CD4-positive, alpha-beta T cell (primary cell): ENCODE measurements at places on chromosomes 3 and 15.

GRCh38 chr3:129461461-129462146 lies 21.6 kb downstream of the IFT122 start:
- H3K27ac ChIP-seq, result no peak overlapping the region
- no peaks in the 10 kb centered on the region for H3K27me3 ChIP-seq
- H3K4me3 ChIP-seq, result no peak overlapping the region
- H3K4me1 ChIP-seq, result no peaks in the 10 kb centered on the region
- H3K36me3 ChIP-seq, result peaks cover 10% of the 10 kb centered on the region

DNA sequence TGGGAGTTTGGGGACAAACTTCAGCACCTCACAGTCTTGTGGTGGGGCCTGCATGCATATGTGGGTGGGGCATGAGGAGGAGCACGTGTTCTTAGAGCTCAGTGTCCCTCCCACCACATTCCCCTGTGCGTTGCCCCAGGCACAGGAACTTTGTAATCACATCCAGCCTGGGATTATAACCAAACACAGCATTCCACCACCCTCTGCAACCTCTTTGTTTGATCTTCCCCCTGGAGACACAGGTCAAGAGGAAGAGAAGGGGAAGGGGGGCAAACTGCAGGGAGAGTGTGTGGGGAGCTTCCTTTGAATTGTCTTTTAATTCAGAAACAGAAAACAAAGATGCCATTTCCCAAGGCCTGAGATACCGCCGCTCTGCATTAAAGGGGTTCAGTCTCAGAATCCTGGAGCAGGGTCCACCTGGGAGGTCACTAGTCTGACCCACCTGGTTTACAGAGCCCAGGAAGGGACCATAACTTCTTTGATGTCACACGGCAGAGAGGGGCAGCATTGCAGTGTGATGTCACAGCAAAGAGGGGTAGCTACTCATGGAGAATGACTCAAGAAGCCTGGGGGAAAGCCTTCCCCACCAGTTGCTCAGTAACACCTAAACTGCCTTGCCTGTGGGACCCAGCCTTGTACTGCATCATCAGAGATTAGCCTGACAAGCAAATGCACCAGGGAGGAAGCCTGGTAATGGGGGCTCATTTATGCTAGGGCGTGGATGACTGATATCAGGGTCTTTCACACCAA lies 106.3 kb upstream of the RNU6-1 start:
- DNase-seq, result no peak
- H3K27me3 ChIP-seq, result peaks cover 7% of the 10 kb centered on the region
- peaks cover 6% of the 10 kb centered on the region for H3K4me1 ChIP-seq
- H3K36me3 ChIP-seq, result no peaks in the 10 kb centered on the region
- H3K4me3 ChIP-seq, result no peak overlapping the region

- DNase-seq, result peak; percentile 49
- no peaks in the 10 kb centered on the region for H3K27me3 ChIP-seq
- peak overlapping the region; percentile 96 for H3K27ac ChIP-seq
- H3K36me3 ChIP-seq, result no peaks in the 10 kb centered on the region
- peak overlapping the region; percentile 79 for H3K4me3 ChIP-seq
Observed at GRCh38 chr3:108590460-108590859, 938 bp downstream of the DZIP3 start.

DNA sequence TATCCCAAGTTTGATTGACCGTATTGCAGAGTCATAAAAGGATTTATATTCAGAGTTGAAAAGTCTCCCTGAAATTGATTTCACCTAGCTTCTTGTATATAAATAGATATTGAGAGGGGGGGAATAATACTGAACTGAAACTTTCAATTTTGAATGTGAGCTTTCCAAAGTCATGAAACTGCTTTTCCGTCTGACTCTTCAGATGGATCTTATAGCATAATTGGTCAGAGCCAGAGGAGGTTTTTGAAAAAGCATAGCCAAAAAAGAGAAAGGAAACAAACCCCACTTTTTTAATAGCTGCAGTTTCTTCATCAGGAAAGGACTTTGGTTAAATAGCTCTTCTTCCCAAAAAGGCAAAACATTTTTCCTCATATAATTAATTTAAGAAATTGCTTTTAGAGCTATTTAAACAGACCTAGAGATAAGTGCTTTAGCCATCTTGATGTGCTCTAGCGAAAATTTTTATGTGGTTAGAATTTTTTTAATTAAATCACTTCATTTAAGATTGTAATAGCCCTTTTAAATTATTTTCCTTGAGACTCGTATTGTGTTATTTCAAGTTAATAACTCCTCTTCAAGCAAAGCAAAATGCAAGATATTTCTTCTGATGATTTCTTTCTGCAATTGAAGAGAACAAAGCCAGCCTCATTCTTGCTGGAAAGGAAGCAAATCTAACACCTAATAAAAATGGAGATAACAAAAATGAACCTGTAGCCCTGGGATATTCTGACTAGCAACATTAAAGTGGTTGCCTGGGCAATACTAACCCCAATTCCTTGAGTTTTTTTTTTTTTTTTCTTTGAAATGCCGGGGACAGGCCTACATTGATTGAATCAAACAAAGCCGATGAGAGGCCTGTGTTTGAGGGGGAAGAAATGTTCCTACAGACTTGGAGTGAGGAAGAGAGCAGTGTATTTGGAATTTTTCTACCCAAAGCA lies 173.6 kb downstream of the PTPRG start:
- H3K4me3 ChIP-seq, result no peak overlapping the region
- H3K36me3 ChIP-seq, result no peaks in the 10 kb centered on the region
- H3K4me1 ChIP-seq, result no peaks in the 10 kb centered on the region
- no peaks in the 10 kb centered on the region for H3K27me3 ChIP-seq

- no peak overlapping the region for H3K27ac ChIP-seq
- no peak for DNase-seq
- no peaks in the 10 kb centered on the region for H3K4me1 ChIP-seq
- no peaks in the 10 kb centered on the region for H3K36me3 ChIP-seq
Observed at GRCh38 chr3:40586901-40587300, 62.1 kb downstream of the ZNF621 start.

- no peaks in the 10 kb centered on the region for H3K36me3 ChIP-seq
- H3K27ac ChIP-seq, result no peak overlapping the region
- H3K4me1 ChIP-seq, result peaks cover 22% of the 10 kb centered on the region
- no peaks in the 10 kb centered on the region for H3K27me3 ChIP-seq
- DNase-seq, result no peak
Observed at GRCh38 chr3:47515864-47516319, 2.4 kb upstream of the ELP6 start.

- peaks cover 11% of the 10 kb centered on the region for H3K36me3 ChIP-seq
- H3K27me3 ChIP-seq, result no peaks in the 10 kb centered on the region
- H3K4me3 ChIP-seq, result peak overlapping the region; percentile 74
Observed at GRCh38 chr15:66356077-66356358, 467 bp downstream of the TIPIN start.

GRCh38 chr3:37739579-37740290 lies 121.9 kb upstream of the CTDSPL start:
- H3K4me1 ChIP-seq, result no peaks in the 10 kb centered on the region
- H3K36me3 ChIP-seq, result no peaks in the 10 kb centered on the region
- H3K4me3 ChIP-seq, result no peak overlapping the region
- H3K27me3 ChIP-seq, result no peaks in the 10 kb centered on the region
- no peak overlapping the region for H3K27ac ChIP-seq

GRCh38 chr15:76514282-76514681 lies 177.7 kb downstream of the ISL2 start:
- no peaks in the 10 kb centered on the region for H3K27me3 ChIP-seq
- no peak overlapping the region for H3K27ac ChIP-seq
- no peak overlapping the region for H3K4me3 ChIP-seq
- no peaks in the 10 kb centered on the region for H3K36me3 ChIP-seq
- no peak for DNase-seq

- H3K36me3 ChIP-seq, result no peaks in the 10 kb centered on the region
- H3K4me3 ChIP-seq, result no peak overlapping the region
- DNase-seq, result no peak
- no peaks in the 10 kb centered on the region for H3K27me3 ChIP-seq
- H3K4me1 ChIP-seq, result no peaks in the 10 kb centered on the region
Observed at GRCh38 chr3:108552267-108553159, 36.7 kb downstream of the CIP2A start.

- no peaks in the 10 kb centered on the region for H3K27me3 ChIP-seq
- peak overlapping the region; percentile 80 for H3K4me3 ChIP-seq
- no peak overlapping the region for H3K27ac ChIP-seq
- H3K4me1 ChIP-seq, result peaks cover 23% of the 10 kb centered on the region
Observed at GRCh38 chr15:88913850-88914169, 631 bp upstream of the MFGE8 start.

DNA sequence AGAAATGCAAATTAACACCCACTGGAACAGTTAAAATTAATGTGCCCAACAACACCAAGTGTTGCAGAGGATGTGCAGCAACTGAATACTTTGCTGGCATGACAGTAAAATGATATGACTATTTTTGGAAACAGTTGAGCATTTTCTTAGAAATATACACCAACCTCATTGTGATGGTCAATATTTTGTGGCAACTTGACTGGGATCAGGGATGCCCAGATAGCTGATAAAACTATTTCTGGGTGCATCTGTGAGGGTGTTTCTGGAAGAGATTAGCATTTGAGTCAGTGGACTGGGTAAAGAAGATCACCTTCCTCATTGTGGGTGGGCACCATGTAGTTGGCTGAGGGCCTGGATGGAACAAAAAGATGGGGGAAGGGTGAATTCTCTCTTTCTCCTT lies 57.9 kb downstream of the RPLP1 start:
- H3K4me1 ChIP-seq, result no peaks in the 10 kb centered on the region
- no peaks in the 10 kb centered on the region for H3K27me3 ChIP-seq
- H3K4me3 ChIP-seq, result no peak overlapping the region
- H3K27ac ChIP-seq, result no peak overlapping the region

DNA sequence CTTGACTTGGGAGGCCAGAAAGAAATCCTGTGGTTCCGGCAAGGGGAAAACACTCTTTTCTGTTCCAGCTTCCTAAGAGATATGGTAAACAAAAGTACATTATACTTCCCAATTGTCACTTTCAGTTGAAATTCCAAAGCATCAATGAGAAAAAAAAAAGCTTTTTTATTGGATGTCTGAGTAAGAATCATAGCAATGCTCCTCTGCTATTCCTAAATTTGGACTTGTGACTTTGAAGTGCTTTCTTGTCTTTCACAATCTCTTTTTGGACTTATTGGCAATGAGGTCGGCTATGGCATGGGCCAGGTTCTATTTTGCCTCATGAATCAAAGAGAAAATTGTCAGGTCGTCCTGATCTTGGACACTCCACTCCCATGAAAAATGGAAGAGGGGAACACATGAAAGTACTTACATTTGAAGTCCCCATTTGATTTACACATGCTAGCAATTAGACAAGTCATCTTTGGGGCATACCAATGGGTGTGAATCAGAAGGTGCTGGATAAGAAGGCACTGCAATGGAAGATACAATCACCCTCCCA lies 170.5 kb downstream of the GREM1 start:
- DNase-seq, result no peak
- no peaks in the 10 kb centered on the region for H3K36me3 ChIP-seq
- H3K27me3 ChIP-seq, result no peaks in the 10 kb centered on the region
- no peaks in the 10 kb centered on the region for H3K4me1 ChIP-seq

GRCh38 chr3:180421221-180421620 lies 180.7 kb upstream of the TTC14 start:
- no peaks in the 10 kb centered on the region for H3K4me1 ChIP-seq
- no peak overlapping the region for H3K27ac ChIP-seq
- no peaks in the 10 kb centered on the region for H3K27me3 ChIP-seq
- no peak for DNase-seq
- no peaks in the 10 kb centered on the region for H3K36me3 ChIP-seq
- no peak overlapping the region for H3K4me3 ChIP-seq

- H3K36me3 ChIP-seq, result peaks cover 3% of the 10 kb centered on the region
- H3K27me3 ChIP-seq, result no peaks in the 10 kb centered on the region
- H3K27ac ChIP-seq, result no peak overlapping the region
- DNase-seq, result peak; percentile 90
Observed at GRCh38 chr3:52220380-52221026, 4.9 kb downstream of the TLR9 start.

GRCh38 chr3:37766797-37767776 lies 94.6 kb upstream of the CTDSPL start:
- no peaks in the 10 kb centered on the region for H3K27me3 ChIP-seq
- no peak overlapping the region for H3K27ac ChIP-seq
- no peak overlapping the region for H3K4me3 ChIP-seq
- H3K36me3 ChIP-seq, result no peaks in the 10 kb centered on the region

GRCh38 chr15:69475769-69476358 lies 23.2 kb downstream of the RPLP1 start:
- no peak overlapping the region for H3K4me3 ChIP-seq
- DNase-seq, result peak; percentile 55
- H3K27ac ChIP-seq, result no peak overlapping the region
- H3K27me3 ChIP-seq, result no peaks in the 10 kb centered on the region
- peaks cover 10% of the 10 kb centered on the region for H3K4me1 ChIP-seq

DNA sequence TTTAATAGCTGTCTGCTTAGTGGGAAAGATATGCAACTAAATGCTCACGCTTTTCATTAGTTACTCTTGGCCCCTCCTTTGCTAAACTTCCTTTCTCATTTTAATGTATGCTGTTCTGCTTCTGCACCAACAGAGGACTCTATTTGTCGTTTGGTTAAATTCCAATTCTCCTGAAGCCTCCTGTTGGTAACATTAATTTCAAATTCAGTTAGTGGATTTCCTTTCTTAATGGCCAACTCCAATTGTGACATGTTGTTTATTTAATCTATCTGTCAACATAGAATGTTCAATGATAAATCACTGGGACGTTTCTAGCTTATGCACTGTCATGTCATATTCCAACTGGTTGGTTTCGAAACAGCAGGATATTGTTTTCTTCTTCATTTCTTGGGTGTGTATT lies 467.4 kb upstream of the BCHE start:
- DNase-seq, result no peak
- H3K27me3 ChIP-seq, result no peaks in the 10 kb centered on the region
- no peak overlapping the region for H3K4me3 ChIP-seq
- H3K36me3 ChIP-seq, result no peaks in the 10 kb centered on the region

DNA sequence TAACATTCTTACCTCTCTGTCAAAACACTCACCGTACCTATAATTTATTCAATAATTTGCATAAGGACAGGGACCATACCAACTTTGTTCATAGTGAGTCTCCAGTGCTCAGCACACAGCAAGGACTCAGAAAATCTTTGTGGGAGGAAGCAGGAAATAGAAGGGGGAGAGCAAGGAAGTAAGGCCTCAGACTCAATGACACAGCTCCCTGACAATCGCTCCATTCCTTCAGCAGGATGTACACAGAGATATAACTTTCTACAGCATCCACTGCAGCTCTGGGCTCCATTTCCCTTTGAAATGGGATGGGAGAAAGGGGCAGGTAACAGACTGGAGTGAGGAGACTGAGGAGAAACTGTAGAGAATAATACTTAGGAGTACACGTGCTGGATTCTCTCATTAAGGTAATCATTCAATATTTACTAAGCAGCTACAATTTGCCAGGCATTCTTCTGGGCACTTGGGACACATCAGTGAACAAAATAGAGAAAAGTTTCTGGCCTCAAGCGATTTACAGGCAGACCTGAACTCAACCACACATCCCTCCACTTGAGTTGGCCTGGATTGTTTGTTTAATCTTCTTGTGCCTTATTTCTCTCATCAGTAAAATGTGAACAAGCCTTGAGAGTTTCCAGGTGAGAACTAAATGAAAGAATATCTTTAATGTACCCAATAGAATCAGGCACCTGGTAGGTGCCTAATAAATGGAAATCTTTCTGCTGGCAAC lies 330.3 kb upstream of the THBS1 start:
- no peaks in the 10 kb centered on the region for H3K4me1 ChIP-seq
- no peak overlapping the region for H3K27ac ChIP-seq
- no peak for DNase-seq
- no peaks in the 10 kb centered on the region for H3K36me3 ChIP-seq

- no peak overlapping the region for H3K27ac ChIP-seq
- no peaks in the 10 kb centered on the region for H3K4me1 ChIP-seq
- no peak for DNase-seq
- no peaks in the 10 kb centered on the region for H3K27me3 ChIP-seq
- H3K36me3 ChIP-seq, result no peaks in the 10 kb centered on the region
Observed at GRCh38 chr15:100779331-100780207, 100.1 kb upstream of the ALDH1A3 start.
